Kidney (tissue), 22 donors: ENCODE measurements at places on chromosomes 1 and 21.

- H3K27ac ChIP-seq = no peak overlapping the region
- H3K36me3 ChIP-seq = no peaks in the 10 kb centered on the region
- H3K4me1 ChIP-seq = no peaks in the 10 kb centered on the region
These were observed 25.0 kb upstream of the CD1D start for GRCh38 chr1:158155673-158156072.

GRCh38 chr1:93107395-93107794 is 28.3 kb downstream of the MTF2 start:
- no peak for DNase-seq
- no peak overlapping the region for H3K27ac ChIP-seq
- H3K36me3 ChIP-seq = no peaks in the 10 kb centered on the region
- H3K27me3 ChIP-seq = no peaks in the 10 kb centered on the region
- no peaks in the 10 kb centered on the region for H3K4me1 ChIP-seq
- no peak overlapping the region for H3K4me3 ChIP-seq

GRCh38 chr1:224828691-224829090 is 100.8 kb upstream of the DNAH14 start:
- no peaks in the 10 kb centered on the region for H3K36me3 ChIP-seq
- H3K4me1 ChIP-seq = no peaks in the 10 kb centered on the region
- H3K27ac ChIP-seq = no peak overlapping the region
- DNase-seq = no peak
- no peak overlapping the region for H3K4me3 ChIP-seq

GRCh38 chr1:154703170-154703569 is 95.2 kb upstream of the ADAR start:
- H3K27me3 ChIP-seq = no peaks in the 10 kb centered on the region
- no peak overlapping the region for H3K4me3 ChIP-seq
- DNase-seq = no peak
- no peak overlapping the region for H3K27ac ChIP-seq
- H3K4me1 ChIP-seq = no peaks in the 10 kb centered on the region

GRCh38 chr1:224675590-224675989 is 59.5 kb downstream of the CNIH3 start:
- H3K27me3 ChIP-seq = no peaks in the 10 kb centered on the region
- H3K4me3 ChIP-seq = no peak overlapping the region
- no peak overlapping the region for H3K27ac ChIP-seq
- H3K4me1 ChIP-seq = no peaks in the 10 kb centered on the region
